ENCODE measurements at places on chromosomes 5 and 9. TPM values are rescaled to one million over a fixed set of nuclear protein-coding genes. Genes with fewer than 3 reads are reported as not detected.
A peak's percentile ranks its signal among the peaks of the same experiment; 100 is the strongest.

ZBTB34 gene
- total RNA-seq = 5.0 TPM

DNA sequence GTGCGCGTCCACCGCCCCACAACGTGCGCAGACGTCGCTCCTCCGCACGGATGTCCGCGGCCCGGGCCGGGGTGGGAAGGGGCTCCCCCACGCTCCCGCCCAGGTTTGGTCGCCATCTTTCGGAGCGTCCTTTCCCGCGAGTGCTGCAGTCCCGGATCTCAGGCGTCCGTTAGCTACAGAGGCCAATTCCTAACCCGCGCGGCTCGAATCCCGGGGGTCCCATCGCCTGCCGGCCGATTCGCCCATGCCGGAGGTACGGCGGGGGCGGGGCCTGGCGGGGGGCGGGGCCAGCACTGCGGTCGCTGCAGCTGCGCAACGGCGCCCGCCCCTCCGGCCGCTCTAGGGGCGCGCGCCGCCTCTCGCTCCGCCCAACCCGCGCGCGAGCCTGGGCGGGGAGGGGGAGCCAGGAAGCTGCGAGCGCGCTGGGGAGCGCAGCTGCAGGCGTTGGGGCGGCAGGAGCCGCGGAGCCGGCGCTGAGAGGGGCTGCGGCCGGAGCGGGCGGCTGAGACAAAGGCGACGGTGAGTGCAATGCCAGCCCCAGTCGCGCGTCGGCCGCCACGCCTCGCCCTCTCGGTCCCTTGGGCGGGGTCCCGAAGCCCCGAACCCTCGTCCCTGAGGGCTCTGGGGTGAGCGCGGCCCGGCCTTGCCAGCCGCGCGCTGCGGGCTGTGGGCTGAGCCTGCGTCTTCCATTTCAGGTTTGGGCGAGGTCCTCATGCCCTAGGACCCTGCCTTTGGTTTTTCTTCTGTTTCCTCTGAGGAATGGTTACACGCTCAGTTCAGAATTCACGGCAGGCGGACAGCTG, at the start of gene CDC42SE2:
Gene CDC42SE2 (plus strand): TSS at position 406 of the 803 bp plus-strand sequence. CDS start 95,441 bp downstream, outside the sequence.
- H3K27ac ChIP-seq = peak within 1 kb of the TSS; percentile 98
- H3K36me3 ChIP-seq = peaks cover 4% of the 10 kb centered on the region
- peak; percentile 87 for DNase-seq
- H3K4me1 ChIP-seq = peaks cover 31% of the 10 kb centered on the region
- H3K4me3 ChIP-seq = peak within 1 kb of the TSS; percentile 91
- no peaks in the 10 kb centered on the region for H3K27me3 ChIP-seq

DNA sequence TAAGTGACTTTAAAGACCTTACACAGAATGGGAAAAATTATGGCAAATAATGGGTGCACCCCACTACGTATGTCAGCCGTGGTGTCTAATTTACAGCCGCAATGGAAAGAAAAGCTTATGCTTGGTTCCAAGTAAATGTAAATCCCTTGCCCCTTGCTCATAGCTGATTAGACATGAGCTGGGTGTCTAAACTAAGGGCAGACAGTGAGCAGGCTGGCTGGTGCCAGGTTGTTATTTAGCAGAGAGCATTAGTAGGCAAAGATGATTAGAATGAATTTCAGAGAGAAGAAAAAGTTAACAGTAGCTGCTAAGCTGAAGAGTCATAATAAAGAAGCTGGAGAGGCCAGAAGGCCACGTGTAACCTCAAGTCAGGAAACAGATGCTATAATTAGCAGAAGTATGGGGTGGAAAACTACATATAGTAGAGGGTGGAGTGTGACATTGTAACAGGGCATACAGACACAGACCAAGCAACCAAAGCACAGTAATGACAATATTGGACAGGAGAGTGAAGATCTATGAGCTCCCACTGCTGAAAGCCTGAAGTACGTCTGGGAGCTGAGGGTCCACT, 257.7 kb downstream of the MCTP1 start:
- no peaks in the 10 kb centered on the region for H3K36me3 ChIP-seq
- peaks cover 10% of the 10 kb centered on the region for H3K27me3 ChIP-seq
- no peak overlapping the region for H3K27ac ChIP-seq
- no peak for DNase-seq

GRCh38 chr5:134101686-134102439, 12.6 kb upstream of the TCF7 start:
- peak; percentile 70 for DNase-seq
- no peaks in the 10 kb centered on the region for H3K27me3 ChIP-seq
- peak overlapping the region; percentile 99 for H3K27ac ChIP-seq
- peaks cover 57% of the 10 kb centered on the region for H3K4me1 ChIP-seq
- H3K36me3 ChIP-seq = peaks cover 2% of the 10 kb centered on the region
